GM12864 (cell line): ENCODE measurements at places on chromosomes 7 and 10.

DNA sequence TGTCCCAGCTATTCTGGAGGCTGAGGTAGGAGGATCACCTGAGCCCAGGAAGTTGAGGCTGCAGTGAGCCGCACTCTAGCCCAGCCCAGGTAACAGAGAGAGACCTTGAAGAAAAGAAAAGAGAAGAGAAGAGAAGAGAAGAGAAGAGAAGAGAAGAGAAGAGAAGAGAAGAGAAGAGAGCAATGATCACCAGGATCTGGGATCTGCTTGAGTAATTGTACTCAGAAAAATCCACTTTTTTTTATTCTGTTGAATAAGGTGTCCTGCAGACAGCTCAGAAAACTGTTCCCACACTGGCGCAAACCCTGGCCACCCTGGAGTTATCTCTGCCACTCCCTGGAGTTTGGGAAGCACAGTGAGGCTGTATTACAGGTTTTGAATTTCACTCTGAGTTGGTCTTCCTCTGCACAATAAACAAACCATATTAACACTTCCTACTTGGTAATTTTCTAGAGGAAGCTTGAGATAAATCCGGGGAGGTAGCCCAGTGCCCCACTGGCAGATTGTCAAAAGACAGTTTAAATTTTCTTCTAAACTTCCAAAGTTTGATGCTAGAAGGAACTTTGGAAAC is 9.6 kb upstream of the OAT start:
- no peak for DNase-seq

- no peak for DNase-seq
Measured at GRCh38 chr10:24086296-24087086, 122.4 kb upstream of the KIAA1217 start.

GRCh38 chr10:2978111-2978510 is 89.2 kb upstream of the PFKP start:
- DNase-seq: peak; percentile 15

- DNase-seq: no peak
Measured at GRCh38 chr7:33421429-33421828, 292.1 kb downstream of the BBS9 start.

- DNase-seq: no peak
Measured at GRCh38 chr7:5343884-5344283, 61.1 kb downstream of the SLC29A4 start.

- peak; percentile 18 for DNase-seq
Measured at GRCh38 chr7:29825775-29826529, 19.6 kb downstream of the WIPF3 start.

- DNase-seq: no peak
Measured at GRCh38 chr10:36381748-36382147, 739.7 kb upstream of the FZD8 start.

GRCh38 chr7:122584676-122585251 is 114.2 kb downstream of the RNF133 start:
- no peak for DNase-seq
